ENCODE measurements at places on chromosomes 1 and 21. TPM values are rescaled to one million over a fixed set of nuclear protein-coding genes. Genes with fewer than 3 reads are reported as not detected.

GPR37L1 gene
- total RNA-seq: not detected

MFAP2 gene
- 37.9 TPM for total RNA-seq

BSND gene
- not detected for total RNA-seq

EXTL1 gene
- not detected for total RNA-seq

RIPPLY3 gene
- not detected for total RNA-seq

RAB42 gene
- total RNA-seq: 1.2 TPM

F3 gene
- total RNA-seq: 2.3 TPM

GBP2 gene
- total RNA-seq: 19.4 TPM

DNAJC28 gene
- total RNA-seq: 1.0 TPM

IL19 gene
- not detected for total RNA-seq

NID1 gene
- total RNA-seq: 87.0 TPM

CHODL gene
- not detected for total RNA-seq

S100A3 gene
- 0.42 TPM for total RNA-seq

MIS18A gene
- total RNA-seq: 19.7 TPM

SYCP1 gene
- total RNA-seq: not detected

SH3BGR gene
- 0.42 TPM for total RNA-seq

HIVEP3 gene
- 4.0 TPM for total RNA-seq

CELA3A gene
- not detected for total RNA-seq

CELA2A gene
- total RNA-seq: not detected

SYF2 gene
- 40.2 TPM for total RNA-seq

KCND3 gene
- not detected for total RNA-seq
